ENCODE measurements at places on chromosomes 1 and 21.

DNA sequence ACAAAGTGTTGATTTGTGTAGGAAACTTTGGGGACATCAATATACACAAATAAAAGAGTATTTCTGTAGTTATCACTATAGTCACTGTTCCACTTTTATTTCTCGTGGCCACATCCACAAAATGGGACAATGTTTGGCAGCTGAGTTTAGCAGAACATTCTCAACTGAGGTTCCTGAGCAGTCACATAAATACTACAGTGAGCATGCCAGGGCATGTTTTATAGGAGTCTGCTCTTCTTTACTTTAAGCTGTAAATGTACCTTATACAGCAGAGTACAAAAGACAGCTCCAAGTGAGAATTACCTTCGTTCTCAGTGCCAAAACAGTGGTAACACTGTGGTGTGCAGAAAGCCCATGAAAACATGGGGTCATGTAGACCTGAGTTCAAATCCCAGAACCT, 5.0 kb downstream of the BTG3 start:
- no peak for DNase-seq

GRCh38 chr1:156747742-156748669, 3.5 kb downstream of the HDGF start:
- no peak for DNase-seq

- DNase-seq, result no peak
Observed at GRCh38 chr1:160747717-160748116, 8.7 kb downstream of the SLAMF7 start.

- peak; percentile 59 for DNase-seq
Observed at GRCh38 chr1:45802343-45803298, 791 bp upstream of the MAST2 start.

GRCh38 chr1:211334986-211335385, 8.4 kb downstream of the TRAF5 start:
- DNase-seq, result no peak

DNA sequence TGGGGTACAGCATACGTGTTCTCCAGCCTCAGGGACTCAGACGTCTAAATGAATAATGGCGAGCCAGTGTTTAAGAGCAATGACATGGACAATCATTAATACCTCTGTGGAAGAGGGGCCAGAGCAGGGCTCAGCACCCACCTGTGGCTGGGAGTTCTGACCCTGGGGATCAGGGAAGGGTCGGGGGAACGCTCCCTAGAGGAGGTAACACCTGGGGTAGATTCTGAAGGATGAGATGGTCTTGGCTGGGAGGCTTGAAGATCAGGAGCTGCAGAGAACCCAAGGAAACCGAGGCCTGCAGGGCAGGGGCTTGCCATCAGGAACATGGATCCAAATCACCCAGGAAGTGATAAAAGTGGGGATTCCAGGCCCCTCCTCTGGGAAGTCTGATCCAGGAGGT, 138.2 kb upstream of the RUNX3 start:
- no peak for DNase-seq

DNA sequence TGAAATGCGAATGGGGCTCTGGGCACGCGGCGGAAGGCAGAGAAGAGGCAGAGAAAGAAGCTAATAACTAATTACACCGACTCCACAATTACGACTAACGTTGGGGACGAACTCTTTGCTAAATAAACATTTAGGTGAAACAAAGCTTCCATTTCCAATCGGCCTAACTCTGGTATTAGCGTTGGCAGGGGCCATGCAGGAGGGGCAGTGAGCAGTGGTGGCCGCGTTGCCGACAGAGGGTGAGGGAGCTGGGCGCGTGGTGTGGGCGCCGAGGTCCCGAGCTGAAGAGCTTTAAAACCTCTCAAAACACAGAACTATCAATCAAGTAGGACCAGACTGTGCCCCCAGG, 553 bp upstream of the NDUFV3 start:
- DNase-seq, result no peak

- DNase-seq, result no peak
Observed at GRCh38 chr1:223551610-223552009, 113.9 kb downstream of the CAPN8 start.

DNA sequence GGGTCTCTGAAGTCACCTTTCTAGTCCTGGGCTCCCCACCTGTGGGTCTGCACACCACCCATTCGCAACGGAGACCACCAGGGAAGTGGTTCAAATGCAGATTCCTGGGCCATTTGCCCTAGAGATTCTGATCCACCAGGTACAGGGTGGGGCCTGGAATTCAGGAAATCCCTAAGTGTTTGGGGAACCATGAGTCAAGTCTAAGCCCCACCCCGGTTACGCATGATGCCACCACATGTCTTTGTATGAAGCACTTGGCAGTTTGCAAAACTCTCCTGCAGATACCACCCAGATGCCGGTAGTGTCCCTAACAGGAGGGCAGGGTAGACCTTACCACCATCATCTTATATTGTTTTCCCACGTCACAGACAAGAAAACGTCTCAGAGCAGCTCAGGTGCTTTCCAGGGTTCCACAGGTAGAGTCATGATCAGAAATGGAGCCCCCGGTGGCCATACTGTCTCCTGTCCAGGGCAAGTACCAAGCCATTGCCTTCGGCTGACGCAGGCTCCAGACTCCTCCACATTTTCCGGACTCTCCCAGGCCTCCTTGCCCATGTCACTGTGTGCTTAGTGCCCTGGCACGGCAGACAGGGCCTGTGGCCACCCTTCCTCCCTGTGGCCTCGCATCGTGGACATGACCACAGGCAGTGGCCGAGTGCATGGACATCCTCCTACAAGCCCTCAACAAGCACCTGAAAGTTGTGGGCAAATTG, 89.2 kb upstream of the TMEM51 start:
- peak; percentile 17 for DNase-seq

DNA sequence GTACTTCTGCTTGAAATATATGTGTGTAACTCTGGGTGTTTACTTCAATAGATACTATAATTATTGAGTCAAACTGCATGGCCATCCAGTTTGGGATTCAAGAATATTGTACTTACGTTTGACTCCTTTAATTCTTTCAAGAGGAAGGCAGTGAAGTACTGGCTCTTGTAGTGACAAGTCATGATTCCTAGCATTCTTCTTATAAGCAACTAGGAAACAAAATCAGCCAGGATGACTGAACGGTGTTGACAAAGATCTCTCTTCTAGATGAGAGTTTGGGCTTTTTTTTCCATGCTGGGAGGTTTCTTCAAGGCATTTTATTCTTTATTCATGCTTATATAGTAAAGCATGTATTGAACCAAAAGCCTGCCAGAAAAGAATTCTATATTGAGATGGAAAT, 58.3 kb downstream of the CLEC20A start:
- DNase-seq, result no peak

DNA sequence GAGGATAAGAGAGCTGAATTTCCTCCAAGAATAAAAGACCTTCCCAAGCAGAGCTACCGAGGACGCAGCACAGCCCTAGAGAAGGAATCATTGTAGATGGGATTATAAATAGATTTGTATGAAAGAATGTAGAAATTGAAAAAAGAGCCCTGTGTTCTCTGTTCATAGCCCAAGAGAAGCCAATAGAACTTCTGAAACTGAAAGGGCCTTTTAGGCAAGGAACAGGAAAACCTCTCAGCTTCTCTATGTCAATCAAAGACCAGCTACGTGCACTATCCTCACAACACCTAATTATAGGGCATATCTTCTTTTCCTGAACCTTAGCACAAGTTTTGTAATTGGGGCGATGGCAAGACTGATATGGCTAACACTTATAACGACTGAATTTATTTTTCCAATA, 192.4 kb upstream of the RNPC3 start:
- no peak for DNase-seq

GRCh38 chr1:2961081-2961480, 60.2 kb upstream of the ACTRT2 start:
- DNase-seq, result no peak

DNA sequence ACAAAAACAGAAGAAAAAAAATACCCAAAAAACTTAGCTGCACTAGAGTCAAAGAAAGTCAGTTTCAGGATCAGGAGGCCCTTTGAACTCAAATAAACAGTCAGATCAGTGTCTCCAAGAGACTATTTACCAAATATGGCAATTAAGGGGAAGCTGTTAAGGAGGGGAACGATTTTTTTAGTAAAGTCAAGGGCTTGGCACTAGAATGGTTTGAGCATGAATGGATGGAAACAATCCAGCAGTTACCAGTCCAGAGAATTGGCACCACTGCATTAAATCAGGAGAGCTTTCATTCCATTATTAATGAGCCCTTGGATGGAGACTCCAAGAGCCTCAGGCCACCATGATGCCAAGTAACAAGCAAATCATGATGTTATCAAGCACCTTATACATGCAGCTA, 7.2 kb downstream of the TRAPPC3 start:
- no peak for DNase-seq

GRCh38 chr1:198934901-198935305, 296.1 kb downstream of the PTPRC start:
- no peak for DNase-seq

DNA sequence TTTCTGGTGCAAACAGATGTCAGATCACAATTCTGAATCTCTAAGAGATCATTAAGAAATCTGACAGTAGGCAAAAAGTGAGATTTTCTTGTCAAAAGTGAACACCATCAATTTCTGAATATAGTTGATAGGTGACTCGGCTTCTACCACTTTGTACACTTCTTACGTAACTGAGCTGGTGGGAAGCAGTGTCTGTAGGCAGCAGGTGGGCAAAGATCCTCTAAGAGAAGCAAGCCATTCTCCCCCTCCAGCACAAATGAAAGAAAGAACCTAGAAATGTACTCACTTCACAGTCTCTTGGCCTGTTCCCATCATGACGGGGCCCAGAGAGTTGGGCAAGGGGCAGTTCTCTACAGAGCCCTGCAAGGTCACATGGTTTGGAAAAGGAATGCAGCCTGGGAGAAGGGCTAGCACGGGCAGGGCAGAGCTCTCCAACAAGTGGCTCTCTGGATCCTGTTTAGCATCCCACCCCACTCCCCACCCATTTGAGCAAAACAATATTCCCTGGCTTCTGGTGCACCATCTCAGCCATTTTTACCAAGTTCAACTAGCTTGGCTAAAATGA, 412.6 kb downstream of the LTN1 start:
- no peak for DNase-seq

- no peak for DNase-seq
Observed at GRCh38 chr1:29100487-29100886, 23.2 kb downstream of the TMEM200B start.

DNA sequence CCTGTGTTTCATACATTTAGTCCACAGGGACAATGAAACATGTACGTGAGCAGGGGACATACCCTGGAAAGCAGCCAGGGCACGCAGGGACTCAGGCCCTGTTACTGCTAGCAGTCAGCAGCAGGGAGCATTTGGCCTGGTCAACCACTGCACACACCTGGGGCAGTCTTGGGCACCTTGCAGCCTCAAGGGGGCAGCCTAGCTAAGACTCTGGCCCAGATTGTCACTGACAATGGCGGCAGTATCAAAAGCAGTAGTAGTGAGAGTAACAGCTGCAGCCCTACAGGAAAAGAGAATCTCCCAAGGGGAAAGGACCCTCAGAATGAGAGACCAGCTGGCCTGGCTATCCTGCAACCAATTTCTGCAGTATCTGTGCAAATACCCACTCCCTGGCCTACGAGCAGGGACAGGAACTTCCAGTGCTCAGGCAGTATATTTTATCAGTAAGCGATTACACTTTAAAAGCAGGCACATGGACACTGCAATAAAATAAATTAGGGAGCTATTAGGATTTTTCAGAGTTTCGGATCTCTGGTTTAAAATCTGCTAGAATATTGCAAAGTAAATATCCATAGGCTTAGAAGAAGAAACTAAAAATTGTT, 475.6 kb downstream of the LTN1 start:
- peak; percentile 78 for DNase-seq

DNA sequence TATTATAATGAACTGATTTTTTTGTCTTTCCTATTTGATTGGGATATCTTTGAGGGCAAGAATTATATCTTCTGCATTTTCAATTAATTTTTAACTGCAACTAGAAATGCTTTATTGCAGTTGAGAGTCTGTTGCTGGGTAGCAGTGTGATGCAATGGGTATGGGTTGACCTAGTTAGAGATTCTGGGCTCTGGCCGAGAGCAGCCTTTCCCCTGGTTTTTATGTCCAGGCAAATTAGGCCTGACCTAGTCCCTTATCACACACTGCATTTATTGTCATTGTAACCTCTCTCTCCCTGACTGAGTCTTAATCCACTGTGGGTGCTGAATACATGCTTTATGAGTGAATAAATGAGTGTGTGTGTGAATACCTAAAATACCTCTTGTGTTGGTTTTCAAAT, 206.4 kb upstream of the PTGFR start:
- DNase-seq, result no peak

DNA sequence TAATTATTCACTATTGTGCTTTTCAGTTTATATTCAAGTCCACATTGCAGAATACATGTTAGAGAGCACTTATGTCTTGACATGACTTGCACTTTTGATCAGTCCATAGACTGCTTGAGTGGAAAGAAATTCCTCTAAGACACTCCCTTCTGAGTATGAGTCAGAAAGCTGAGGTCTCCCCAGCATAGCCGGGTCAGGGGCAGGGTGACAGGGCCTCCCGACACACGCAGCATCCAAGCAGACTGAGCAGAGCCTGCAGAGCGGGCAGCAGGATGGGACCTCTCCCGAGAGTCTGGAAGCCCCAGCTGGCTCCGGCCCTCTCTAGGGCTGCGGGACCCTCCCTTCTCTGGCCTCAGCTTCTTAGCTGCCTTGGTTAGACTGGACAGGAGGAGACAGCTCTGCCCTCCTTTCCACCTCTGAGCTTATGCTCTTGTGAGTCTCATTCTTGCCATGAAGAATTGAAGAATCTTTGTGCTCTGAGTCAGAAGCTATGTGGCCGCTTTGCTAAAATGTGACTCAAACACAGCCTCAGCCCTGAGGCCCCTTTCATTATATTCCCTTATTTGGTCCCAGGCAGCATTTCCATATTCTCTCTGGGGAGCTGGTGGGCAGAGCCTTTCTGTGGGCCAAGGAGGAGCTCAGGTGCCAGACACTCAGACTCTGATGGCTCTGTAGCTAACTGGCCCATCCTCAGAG, 11.2 kb upstream of the CAPN2 start:
- peak; percentile 86 for DNase-seq

- DNase-seq, result peak; percentile 15
Observed at GRCh38 chr1:119506941-119507340, at the start of gene HSD3B1. Gene HSD3B1 (plus strand): TSS chr1:119507210. CDS start chr1:119507477, 267 bp downstream.

GRCh38 chr21:16633831-16634459, 878.9 kb upstream of the CXADR start:
- no peak for DNase-seq

- DNase-seq, result no peak
Observed at GRCh38 chr1:225990705-225991464, 8.3 kb downstream of the SDE2 start.

DNA sequence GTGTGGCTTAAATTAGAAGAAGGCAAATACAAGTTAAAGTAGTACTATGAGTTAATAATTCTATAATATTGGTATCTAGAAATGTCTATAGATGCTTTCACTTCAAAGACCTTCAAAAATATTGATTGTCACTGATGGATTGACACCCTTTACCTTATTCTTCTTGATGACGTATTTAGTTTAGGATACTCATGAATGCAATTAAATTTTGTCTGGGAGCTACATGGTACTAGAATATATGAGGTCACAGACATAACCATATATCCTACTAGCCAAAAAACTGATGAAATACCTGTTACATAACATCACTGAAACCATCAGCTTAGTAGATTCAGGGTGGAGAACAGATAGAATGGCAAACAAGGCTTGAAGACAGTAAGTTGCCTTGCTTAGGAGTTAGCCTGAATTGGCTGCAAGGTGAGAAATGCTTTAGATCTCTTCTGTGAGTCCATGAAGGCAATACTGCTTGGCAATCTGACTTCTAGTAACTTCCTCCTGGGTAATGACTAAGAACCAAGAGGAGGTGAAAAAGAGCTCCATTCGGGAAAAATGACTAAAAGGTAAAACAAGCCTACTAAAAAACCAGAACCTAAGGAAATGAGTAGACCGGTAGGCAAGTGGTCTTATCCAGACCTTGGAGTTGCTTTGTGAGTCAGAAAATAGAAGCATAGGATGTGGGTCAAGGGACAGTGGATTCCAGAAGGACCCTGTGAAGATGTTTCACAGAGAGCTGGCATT, 16.9 kb upstream of the ARHGAP29 start:
- DNase-seq, result no peak
